ENCODE measurements at places on chromosomes 4 and X. TPM values are rescaled to one million over a fixed set of nuclear protein-coding genes. Genes with fewer than 3 reads are reported as not detected.

MID1 gene
- total RNA-seq, result 12.8 TPM

MAMLD1 gene
- total RNA-seq, result 0.44 TPM

MAGEB6 gene
- not detected for total RNA-seq

COL4A6 gene
- total RNA-seq, result 3.8 TPM

BEND4 gene
- 0.12 TPM for total RNA-seq

MAGEA2 gene
- total RNA-seq, result not detected

AMTN gene
- not detected for total RNA-seq

IDS gene
- 59.9 TPM for total RNA-seq

INPP4B gene
- 69.7 TPM for total RNA-seq

NPY2R gene
- not detected for total RNA-seq

SH3D19 gene
- total RNA-seq, result 18.4 TPM

NSG1 gene
- not detected for total RNA-seq

ETDA gene
- not detected for total RNA-seq

PNMA6F gene
- total RNA-seq, result not detected

SCARB2 gene
- 265 TPM for total RNA-seq

TBC1D9 gene
- total RNA-seq, result 50.1 TPM

PAGE4 gene
- not detected for total RNA-seq

SHOX gene
- total RNA-seq, result not detected

RENBP gene
- 2.0 TPM for total RNA-seq

TAPT1 gene
- total RNA-seq, result 19.7 TPM

SMIM31 gene
- not detected for total RNA-seq

HMX1 gene
- not detected for total RNA-seq

HSFX3 gene
- not detected for total RNA-seq

TEX13C gene
- total RNA-seq, result not detected

GPR143 gene
- total RNA-seq, result not detected

MAP7D2 gene
- total RNA-seq, result under 0.01 TPM

BANK1 gene
- total RNA-seq, result 1.00 TPM

TNIP3 gene
- total RNA-seq, result 0.25 TPM

FREM3 gene
- not detected for total RNA-seq

SMIM43 gene
- total RNA-seq, result 0.89 TPM

N4BP2 gene
- total RNA-seq, result 7.4 TPM

BEND2 gene
- total RNA-seq, result not detected

GDPD2 gene
- not detected for total RNA-seq

VGLL1 gene
- total RNA-seq, result not detected

SMARCAD1 gene
- total RNA-seq, result 39.6 TPM

MAGEB3 gene
- total RNA-seq, result not detected

SORCS2 gene
- total RNA-seq, result 1.5 TPM

APOO gene
- total RNA-seq, result 11.1 TPM

GRPEL1 gene
- 30.0 TPM for total RNA-seq

WNK3 gene
- total RNA-seq, result 0.87 TPM

HHIP gene
- total RNA-seq, result 1.4 TPM

ETFDH gene
- total RNA-seq, result 25.0 TPM

NDUFB11 gene
- total RNA-seq, result 57.2 TPM

LANCL3 gene
- 0.12 TPM for total RNA-seq

RHOXF1 gene
- not detected for total RNA-seq

STAG2 gene
- 107 TPM for total RNA-seq

CCDC149 gene
- total RNA-seq, result 13.5 TPM

HSFX2 gene
- total RNA-seq, result not detected

All from uterine smooth muscle cell (primary cell).